ENCODE measurements at places on chromosomes 12 and 14.

- DNase-seq: no peak
Observed at GRCh38 chr14:58797010-58797429, 159.3 kb downstream of the DACT1 start.

- DNase-seq: no peak
Observed at GRCh38 chr12:53659571-53659981, 16.3 kb downstream of the ATP5MC2 start.

GRCh38 chr12:28023156-28023887, 50.8 kb upstream of the PTHLH start:
- no peak for DNase-seq

- no peak for DNase-seq
Observed at GRCh38 chr12:82082501-82082900, 275.7 kb downstream of the CCDC59 start.

DNA sequence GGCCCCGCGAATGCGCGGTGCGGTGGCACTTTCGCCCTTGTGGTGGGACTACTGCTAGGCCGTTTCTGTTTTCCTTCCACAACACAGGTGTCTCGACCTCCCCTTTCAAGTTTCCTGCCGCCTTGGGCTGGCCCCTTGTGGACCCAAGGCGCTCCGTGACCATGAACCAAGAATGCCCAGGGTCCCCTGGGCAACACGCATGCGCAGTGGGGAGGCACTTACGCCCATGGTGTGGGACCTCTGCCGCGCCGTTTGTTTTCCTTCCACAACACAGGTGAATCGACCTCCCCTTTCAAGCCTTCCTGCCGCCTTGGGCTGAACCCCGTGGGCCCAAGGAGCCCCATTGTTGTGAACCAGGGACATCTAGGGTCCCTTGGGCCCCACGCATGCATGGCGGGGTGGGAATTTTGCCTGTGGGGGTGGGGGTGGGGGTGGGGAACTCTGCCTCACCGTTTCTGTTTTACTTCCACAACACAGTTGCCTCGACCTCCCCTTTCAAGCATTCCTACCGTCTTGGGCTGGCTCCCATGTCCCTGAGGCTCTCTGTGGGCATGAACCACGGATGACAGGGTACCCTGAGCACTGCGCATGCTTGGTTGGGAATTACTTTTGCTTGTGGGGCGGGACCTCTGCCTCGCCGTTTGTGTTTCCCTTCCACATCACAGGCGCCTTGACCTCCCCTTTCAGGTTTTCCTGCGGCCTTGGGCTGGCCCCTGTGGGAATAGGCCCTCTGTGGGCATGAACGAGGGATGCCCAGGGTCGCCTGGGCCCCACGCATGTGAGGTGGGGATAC, 355.1 kb downstream of the ALG10 start:
- DNase-seq: no peak

GRCh38 chr12:113861708-113862312, 104.3 kb downstream of the RBM19 start:
- no peak for DNase-seq

GRCh38 chr12:71710276-71711125, 24.6 kb downstream of the TMEM19 start:
- no peak for DNase-seq

DNA sequence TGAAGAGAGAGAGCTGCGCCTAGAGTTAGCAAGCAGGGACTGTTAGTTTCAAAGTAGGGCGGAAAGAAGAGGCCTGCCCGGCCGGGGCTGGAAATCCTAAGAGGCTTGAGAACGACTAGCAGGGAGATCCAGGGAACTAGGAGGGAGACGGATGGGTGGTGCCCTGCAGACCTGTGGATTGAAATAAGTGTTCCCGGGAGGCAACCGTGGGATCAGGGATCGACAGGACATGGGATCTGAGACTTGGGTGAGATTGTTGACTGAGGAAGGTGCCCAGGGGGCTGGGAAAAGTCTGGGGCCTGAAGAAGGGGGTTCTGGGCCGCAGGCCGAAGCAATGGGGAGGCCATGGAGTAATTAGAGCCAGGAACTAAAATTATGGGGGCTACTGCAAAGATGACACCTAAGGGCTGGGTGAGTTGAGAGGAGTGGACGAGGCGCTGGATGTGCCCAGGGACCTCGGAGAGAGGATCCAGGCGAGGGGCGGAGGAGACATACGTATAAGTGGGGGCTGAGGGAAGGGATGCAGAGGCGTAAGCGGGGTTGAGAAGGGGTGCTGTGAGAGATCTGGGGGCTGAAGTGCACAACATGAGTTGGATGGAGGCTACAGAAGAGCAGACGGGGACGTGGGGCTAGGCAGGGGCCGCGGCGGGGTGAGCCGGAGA, 635 bp downstream of the LTA4H start:
- DNase-seq: no peak

GRCh38 chr12:131092901-131093603, 139.3 kb downstream of the ADGRD1 start:
- peak; percentile 67 for DNase-seq

GRCh38 chr14:104545942-104546501, 33.5 kb upstream of the C14orf180 start:
- DNase-seq: peak; percentile 65

DNA sequence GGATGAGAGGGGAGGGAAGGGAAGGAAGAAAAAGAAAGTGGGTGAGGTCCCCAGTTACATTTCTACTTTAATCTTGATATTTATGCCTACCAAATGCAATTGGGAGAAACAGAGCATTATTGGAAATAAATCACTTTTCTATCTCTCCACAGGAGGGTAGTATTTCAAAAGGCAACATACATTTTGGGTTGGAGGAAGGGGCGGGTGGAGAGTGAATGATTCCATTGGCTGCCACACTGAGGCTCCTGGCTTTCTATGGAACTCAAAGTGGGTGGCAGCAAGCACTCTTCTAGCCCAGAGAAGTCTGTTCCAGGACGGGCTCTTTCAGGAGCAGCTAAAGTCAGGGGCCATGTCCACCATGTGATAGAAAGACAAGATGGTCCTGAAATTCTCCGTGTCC, 441.3 kb downstream of the DAD1 start:
- DNase-seq: no peak

DNA sequence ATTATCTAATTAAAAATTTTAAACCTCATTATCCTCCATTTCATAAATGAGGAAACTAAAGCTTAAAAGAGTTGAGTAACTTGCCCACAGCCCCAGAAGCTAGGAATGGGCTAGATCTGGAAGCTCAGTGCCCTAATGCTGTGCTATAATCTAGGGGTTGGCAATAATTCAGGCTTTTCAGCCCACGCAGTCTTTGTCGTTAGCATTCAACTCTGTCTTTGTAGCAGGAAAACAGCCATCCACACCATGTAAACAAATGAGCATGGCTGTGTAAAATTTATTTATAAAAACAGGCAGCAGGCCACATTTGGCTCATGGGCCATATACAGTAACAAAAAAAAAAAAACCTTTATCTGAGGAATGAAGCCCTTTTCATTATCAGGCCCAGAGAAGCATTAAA, 92.4 kb upstream of the OVCH1 start:
- DNase-seq: no peak

DNA sequence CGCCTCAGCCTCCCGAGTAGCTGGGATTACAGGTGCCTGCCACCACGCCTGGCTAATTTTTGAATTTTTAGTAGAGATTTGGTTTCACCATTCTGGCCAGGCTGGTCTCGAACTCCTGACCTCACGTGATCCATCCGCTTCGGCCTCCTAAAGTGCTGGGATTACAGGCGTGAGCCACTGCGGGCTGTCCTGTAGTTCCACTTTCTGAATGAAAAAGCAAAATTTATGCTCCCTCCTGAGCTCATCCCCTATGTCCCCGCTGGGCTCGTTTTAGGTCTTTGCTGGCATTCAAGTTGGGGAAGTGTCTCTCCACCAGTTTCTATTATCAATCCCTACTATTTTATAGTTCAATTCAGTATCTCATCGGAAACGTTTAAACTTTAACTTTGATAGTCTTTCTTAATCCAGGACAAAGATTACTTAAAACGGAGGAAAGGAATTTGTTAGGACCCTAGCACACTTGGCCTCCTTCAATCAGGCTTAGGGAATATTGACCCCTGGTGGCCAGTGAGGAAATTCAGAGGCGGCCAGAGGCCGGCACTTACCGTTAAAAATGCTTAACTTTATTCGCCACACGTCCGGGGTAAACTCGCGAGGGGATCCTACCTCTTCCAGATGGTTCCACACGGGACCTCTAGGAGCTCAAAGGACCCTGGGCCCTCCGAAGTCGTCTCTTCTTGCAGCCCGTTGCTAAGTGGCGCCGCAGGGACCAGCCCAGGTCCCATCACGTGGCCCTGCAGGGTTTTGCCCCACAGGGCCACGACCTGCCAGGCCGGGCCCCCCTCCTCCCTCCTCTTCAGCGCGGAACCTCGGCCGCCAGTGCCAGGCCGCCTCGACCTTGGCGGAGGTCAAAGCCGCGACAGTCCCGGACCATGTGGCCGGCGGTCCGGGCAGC, 11.4 kb upstream of the DNAL1 start:
- peak; percentile 78 for DNase-seq

- no peak for DNase-seq
Observed at GRCh38 chr12:119808441-119808840, 68.7 kb downstream of the CIT start.

DNA sequence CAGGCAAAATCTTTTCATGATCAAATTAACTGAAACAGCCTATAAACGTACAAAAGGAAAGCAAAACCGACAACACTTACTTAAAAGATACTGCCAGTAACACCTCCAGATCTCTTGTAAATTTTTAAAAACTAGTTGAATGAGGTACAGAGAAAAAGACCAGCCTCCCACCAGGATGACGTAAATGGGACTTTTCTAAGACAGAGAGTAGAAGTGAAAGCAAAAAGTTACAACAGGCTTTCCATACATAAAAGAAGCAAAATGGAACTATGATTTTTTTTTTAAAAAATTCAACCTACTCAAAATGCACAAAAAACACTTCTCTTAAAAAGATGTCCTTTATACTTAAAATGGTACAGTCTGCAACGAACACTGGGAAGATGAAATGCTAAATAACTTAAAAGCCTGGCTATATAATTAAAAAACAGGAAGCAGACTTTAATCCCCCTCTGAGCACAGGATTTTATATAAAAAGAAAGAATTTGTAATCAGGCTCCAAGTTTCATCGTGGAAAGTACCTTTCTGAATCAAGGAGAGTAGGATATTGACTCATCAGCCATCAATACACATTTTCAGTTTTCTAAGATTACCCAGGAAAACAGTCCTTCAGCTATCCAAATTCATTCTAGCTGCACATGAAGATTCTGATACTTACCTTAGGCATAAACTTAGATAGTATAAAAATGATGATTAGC, 14.2 kb upstream of the MYO1A start:
- DNase-seq: no peak

- no peak for DNase-seq
Observed at GRCh38 chr14:93906341-93907329, 20.5 kb upstream of the FAM181A start.

GRCh38 chr14:88034076-88034475, 29.1 kb downstream of the GPR65 start:
- no peak for DNase-seq

DNA sequence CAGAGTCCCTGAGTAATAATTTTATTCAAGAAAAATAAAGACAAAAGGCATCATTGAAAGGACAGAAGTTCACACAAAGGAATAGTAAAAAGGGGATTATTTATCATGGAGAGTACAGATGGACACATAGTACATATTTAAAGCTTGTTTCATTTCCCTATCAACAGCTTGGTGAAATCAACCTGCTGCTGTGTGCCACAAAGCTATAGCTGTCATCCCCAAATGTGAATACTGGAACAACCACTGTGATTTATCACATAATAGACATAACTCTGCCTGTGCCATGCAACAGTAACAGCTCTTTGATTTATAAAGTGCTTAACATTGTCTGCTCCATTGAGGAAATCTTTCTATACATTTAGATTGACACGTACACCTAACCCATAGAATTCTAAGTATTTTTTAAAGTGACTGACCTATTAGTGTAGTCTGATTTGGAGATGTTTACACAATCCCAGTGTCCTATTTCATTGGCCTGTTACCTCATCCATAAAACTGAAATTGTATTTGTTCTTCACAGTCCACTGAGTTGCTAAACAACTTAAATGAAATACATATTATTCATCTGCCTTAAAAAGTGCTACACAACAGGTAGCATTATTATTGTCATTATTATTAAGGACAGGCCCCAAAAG, 3.3 kb downstream of the NEMF start:
- DNase-seq: no peak

- no peak for DNase-seq
Observed at GRCh38 chr12:6178981-6179761, 21.0 kb upstream of the CD9 start.

GRCh38 chr14:99157246-99157645, 114.8 kb downstream of the BCL11B start:
- DNase-seq: no peak

GRCh38 chr12:55845361-55845760, 2.6 kb upstream of the MMP19 start:
- no peak for DNase-seq

GRCh38 chr12:71109834-71110233, 48.0 kb downstream of the TSPAN8 start:
- DNase-seq: no peak

DNA sequence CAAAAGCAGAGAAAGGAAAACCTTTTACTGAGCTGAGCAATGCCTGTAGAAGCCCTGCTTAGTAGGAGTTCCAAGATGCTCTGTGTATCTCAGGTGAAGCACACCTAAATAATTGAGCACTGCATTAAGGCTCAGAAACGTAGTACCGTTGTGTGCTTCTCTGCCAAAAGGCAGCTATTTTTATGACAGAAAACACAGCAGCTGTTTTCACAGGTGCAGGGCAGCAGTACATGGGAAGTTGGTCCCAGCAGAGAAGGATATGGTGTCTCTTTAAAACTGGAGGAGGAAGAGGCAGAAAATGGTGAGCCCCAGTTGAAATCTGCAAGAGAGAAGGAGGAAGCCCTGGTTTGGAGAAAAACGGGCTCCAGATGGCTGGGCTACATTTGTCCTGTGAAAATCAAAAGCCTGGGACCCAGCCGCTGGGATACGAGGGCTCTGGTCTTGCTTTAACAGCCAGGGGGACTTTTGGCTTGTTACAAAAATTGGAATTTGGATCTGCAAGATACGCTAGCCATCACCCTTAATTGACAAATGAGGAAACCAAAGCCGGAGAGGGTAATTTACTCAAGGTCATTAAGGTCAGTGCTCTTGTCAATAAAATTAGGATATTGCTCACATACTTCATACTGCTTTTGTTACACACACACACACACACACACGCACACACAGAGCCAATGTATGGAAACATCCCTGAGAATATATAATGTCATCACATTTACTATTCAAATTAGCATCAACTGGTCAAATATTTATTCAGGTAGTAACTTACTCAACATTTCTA, 27.3 kb downstream of the SPRING1 start:
- no peak for DNase-seq

- no peak for DNase-seq
Observed at GRCh38 chr14:23580948-23581281, 2.3 kb upstream of the JPH4 start.

- DNase-seq: no peak
Observed at GRCh38 chr12:123723011-123723410, 10.9 kb downstream of the ATP6V0A2 start.

GRCh38 chr12:81010641-81011040, 67.2 kb upstream of the ACSS3 start:
- DNase-seq: no peak

GRCh38 chr12:59595883-59596540, at the start of gene SLC16A7:
SLC16A7 (plus strand) TSS chr12:59596029; CDS start chr12:59704802, 108,773 bp downstream.
- DNase-seq: peak; percentile 93

- no peak for DNase-seq
Observed at GRCh38 chr12:124327362-124328043, 32.6 kb downstream of the RFLNA start.

- DNase-seq: no peak
Observed at GRCh38 chr14:84804468-84804867, 725.5 kb upstream of the FLRT2 start.

GRCh38 chr12:75578546-75578945, 67.1 kb upstream of the KRR1 start:
- DNase-seq: no peak
